ENCODE measurements at places on chromosomes 16 and 17.

DNA sequence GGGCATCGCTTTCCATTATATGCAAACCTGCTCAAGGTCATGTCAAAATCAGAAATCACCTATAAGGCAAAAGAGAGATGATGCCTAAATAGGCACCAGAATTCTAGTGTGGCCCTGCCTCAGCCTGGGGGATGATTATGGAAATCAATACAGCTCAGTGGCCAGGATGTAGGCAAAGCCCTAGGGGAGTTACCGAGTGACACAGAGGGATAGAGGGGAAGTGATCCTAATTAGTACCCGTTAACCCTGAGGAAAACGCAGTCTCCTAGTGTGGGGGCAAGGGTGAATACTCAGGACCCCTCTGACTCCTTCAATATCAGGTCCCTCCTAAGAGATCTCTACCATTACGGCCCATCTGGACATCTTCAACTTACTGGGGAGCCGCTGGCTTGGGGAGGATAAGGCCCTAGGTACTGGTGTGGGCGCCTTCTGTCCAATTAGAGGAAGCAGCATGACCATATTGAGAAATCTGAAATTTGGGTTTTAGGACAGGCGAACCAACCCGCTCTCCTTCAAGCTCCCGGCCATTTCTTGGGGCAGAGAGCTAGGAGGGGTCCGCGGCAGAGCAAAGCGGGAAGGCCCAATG is 725 bp downstream of the NT5C3B start:
- DNase-seq, result no peak

DNA sequence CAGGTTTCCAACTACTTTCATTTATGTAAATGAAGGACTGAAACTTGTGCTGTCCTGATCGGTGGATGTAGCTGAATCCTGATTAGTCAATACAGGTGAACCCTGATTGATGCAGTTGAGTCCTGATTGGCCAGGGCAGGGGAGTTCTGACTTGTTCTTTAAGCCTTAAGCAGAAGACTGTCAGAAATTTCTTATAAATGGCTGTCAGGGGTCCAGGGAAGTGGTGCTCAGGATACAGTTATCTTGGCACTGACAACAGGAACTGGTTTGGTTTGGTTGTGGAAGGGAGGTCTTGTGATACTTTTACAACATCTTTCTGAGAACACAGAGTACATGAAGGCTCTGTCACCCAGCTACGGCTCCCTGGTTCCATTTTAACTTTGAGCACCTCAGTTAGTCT is 132.1 kb downstream of the KCNJ12 start:
- no peak for DNase-seq

DNA sequence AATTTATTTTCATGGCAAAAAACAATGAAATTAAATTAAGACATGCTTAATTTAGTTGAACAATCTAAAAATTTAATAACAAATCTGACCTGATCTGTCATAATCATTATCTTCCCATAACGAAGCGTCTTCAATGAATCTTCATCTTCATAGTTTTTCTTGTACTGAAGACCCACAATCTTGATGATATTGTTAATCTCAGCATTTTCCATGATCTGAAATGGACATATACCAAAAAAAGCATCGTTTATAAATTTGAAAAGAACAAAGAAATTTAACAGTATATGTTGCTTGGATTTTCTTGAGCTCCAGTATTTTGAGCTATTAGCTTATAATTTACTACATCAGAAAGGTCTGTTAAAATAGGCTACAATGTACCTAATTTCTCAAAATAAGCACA is 10.2 kb downstream of the TOP2A start:
- DNase-seq, result no peak

GRCh38 chr17:78957128-78957527 is 22.6 kb downstream of the LGALS3BP start:
- DNase-seq, result no peak

GRCh38 chr16:11360641-11361373 is 15.5 kb downstream of the RMI2 start:
- no peak for DNase-seq

DNA sequence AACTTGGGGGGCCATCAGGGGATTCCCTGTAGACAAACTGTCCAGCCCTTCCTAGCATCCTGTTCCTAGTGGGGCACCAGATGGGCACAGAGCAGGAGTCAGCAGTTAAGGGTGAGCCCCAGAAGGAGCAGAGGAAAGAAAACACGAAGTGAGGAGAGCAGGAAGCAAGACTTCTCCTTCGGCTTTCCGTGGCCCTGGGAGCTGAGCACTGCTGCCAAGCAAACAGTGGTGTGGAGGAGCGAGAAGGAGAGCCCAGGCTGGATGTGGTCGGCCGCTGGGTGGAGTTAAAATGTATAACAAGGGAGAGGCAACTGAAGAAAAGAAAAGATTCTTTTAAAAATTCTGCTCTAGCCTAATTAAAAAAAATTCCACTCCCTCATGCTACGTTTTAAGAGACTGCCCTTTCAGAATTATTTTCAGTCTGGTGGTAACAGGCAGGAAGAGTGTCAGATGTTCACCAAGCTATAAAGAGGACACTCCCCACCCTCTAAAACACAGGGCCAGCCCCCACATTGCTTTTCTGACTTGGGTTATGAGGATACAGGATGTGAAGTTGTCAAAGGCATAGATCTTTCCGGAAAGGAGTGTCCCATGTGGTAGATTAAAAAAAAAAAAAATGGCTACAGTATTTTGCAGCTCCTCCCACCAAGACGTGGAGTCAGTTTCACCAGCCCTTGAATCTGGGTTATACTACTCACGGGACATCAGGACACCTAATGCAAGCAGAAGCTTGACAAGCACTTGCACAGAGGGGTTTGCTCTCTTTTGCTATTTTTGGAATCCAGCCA is 74.9 kb upstream of the ZFHX3 start:
- DNase-seq, result no peak

DNA sequence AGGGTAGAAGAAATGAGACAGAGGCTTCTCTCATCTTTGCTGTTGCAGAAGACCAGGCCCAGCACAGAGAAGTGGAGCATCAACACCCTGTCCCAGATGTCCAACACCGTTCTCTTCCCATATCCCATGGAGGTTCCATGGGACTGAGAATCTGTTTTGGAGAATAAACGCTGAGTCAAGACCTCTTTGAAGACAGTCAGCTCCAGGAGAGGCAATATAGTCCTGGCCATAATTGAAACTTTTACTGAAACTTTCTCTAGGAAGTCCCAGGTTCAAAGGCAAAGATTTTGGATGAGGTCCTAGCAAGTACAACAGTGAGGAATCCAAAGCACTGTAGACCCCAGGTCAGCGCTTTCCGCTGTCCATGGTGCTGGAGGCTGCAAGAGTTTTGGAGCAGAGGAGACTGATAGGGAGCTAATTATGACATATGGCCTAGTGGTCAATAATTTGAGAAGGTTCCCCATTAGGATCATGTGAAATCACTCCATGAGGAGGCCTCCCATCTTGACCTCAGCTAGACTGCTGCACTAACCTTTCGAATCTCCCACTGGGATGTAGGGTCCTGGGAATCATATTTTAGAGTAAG is 36.0 kb downstream of the OSBPL7 start:
- no peak for DNase-seq

DNA sequence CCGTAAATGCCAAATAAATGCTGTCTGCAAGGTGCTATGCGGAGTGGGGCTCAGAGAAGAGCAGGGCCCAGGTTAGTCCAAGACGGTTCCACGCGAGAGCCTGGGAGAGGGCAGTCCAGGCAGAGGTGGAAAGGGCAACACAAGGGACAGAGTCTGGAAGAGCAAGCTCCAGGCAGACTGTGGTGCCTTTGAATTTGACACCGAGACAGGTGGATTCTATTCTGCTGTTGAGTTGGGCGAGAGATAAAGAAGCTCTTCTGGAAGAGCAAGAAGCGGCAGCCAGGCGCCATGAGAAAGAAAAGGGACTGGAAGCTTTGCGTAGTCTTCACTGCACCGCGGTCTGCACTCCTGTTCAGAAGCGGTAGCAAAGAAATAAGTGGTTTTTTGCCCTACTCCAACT is 55.6 kb downstream of the CYTH1 start:
- DNase-seq, result no peak

GRCh38 chr16:72188541-72188940 is 16.6 kb upstream of the PMFBP1 start:
- DNase-seq, result no peak

GRCh38 chr17:69230939-69231338 is 2.3 kb upstream of the ABCA10 start:
- DNase-seq, result no peak

GRCh38 chr16:79400462-79401149 is 199.9 kb downstream of the MAF start:
- no peak for DNase-seq

DNA sequence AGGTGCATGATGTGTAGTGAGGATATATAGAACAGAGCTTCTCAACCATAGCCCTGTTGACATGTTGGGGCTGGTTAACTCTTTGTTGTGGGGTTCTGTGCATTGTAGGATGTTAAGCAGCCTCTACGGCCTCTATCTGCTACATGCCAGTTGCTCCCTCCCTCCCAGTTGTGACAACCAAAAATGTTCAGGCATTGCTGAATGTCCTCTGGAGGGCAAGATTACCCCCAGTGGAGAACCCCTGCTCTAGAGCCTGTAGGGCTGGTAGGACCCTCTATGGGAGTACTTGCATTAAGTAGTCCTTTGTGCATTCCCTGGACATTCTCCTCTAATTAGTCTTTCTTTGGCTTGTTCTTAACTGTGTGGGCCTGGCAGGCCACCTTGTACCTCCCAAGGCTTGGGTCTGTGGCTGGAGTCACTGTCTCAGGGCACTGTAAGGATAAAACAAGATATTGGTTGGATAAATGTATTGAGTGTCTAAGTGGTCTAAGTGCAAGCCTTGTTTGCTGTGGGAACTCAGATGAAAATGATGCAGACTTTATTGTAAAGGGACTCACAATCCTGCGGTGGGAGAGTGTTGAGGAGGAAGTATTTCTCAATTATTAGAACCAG is 19.8 kb upstream of the MYO1D start:
- no peak for DNase-seq

DNA sequence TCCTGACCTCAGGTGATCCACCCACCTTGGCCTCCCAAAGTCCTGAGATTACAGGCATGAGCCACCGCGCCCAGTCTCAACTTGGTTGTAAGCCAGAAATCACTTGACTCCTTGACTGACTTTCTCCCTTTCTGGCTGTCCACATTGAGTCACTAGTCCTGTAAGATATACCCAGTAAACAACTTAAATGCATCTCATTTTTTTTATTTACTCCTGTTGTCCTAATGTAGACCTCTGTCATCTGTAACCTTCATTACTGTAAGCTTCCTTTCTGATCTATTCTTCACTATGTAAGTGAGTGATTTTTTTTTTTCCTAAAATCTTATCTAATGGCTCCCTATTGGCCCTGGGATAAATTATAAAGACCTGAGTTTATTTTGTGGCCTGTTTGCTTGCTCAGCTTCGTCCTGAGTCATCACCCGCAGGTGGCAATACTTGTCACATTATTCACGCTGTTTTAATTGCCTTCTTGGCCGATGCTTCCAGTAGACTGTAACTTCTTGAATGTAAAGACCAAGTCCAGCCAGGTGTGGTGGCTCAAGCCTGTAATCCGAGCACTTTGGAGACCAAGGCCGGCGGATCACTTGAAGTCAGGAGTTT is 41.0 kb downstream of the PAFAH1B1 start:
- no peak for DNase-seq

DNA sequence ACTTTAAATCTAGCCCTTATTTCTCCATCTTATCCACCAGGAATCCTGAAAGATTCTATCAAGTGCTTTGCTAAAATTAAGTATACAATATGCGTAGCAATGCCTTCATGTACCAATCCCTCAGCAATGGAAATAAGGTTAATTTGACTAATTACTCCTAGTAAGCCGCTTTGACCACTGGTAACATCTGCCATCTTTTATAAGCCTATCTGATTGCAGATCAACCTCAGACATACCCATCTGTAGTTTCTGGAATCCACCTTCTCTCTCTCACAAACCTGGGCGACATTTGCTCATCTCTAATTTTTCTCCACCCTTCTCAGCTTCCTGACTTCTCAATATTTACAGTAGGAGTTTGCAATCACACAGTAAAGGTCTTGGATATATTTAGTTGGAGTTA is 138.8 kb upstream of the CRHR1 start:
- DNase-seq, result no peak

GRCh38 chr16:11340710-11341109 is 4.5 kb upstream of the RMI2 start:
- no peak for DNase-seq

DNA sequence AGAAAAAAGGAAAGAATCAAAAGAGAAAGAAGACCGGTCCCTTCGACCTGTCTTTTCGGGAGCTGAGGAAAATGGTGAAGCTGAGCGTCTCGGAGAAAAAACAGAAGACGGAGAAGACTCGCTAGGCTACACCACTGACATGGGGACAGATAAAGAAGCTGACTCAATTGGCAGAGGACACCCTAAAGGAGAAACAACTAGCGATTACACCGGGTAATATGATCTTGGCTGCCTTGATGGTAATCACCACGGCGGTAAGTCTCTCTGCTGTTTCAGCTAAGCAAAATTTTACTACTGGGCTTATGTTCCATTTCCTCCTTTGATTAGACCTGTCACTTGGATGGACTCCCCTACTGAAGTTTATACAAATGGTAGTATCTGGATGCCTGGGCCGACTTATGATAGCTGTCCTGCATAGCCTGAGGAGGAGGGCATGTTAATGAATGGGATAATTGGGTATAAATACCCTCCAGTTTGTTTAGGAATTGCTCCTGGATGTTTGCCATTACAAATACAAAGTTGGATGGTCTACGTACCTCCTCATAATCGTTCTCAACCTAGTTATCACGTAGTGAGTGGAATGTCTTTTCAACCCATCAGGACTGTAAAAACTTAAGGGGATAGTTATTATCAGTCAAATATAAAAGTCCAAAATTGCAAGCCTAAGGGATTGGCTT is 24.1 kb downstream of the ALOX15B start:
- no peak for DNase-seq

GRCh38 chr16:89623511-89624261 is 10.2 kb downstream of the DPEP1 start:
- DNase-seq, result no peak

GRCh38 chr16:66714062-66714461 is 17.5 kb upstream of the CMTM4 start:
- DNase-seq, result no peak

DNA sequence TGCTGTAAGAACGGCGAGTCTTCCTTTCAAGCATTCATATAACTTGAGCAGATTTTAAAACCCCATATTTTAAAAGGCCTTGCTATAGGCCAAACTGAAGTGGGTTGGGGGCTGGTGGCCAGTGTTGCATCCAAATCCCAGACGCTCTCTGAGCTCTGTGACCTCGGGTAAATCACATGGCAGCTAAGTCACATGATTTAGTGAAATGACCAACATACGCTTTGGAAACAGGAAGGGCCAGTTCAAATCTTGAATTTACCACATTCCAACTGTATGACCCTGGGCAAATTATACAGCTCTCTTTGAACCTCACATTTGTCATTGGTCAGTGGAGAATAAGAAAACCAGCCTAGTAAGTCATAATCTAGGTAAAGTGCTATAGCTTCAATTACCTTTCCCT is 519.3 kb downstream of the HAPSTR1 start:
- DNase-seq, result no peak

GRCh38 chr17:62966426-62967204 is 580 bp downstream of the TANC2 start:
- DNase-seq, result peak; percentile 3

- no peak for DNase-seq
Observed at GRCh38 chr16:27236635-27237218, 31.8 kb downstream of the NSMCE1 start.

- DNase-seq, result no peak
Observed at GRCh38 chr16:1258906-1259759, 3.3 kb downstream of the TPSD1 start.
